ENCODE measurements at places on chromosomes 3 and 15.

DNA sequence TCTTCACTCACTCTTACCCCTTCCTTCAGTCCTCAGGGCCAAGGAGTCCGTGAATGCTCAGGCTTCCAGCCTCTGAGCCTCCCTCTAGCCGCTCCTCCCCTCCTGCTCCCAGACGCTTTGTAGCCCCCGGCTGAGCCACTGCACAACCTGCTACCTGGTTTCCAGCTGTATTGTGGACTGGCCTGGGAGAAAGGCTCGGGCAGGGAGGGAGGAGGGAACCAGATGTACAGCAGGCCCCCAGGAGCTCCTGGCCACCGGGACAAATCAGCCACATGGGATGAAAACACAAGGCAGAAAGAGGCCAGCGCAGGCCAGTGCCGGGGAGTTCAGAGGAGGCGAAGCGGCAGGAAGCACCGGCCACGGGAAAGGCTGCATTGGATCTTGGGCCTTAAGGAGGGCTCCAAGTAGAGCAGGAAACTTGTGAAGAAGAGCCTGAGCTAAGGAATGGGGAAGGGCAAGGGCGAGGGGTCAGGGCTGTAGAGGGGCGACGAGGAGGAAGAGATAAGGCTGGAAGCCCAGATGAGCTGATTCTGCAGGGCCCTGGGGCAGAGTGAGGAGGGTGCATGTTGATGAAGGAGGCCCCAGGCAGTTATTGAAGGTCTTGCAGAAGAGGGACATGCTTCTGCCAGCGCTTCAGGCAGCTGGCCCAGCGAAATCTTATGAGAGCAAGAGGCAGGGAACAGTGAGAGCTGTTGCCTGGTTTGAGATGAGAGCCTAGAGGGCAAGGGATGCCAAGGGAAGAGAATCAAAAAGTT, 14.3 kb downstream of the CPN2 start:
- no peak for DNase-seq

GRCh38 chr15:59917504-59918157, 86.5 kb upstream of the FOXB1 start:
- peak; percentile 28 for DNase-seq

DNA sequence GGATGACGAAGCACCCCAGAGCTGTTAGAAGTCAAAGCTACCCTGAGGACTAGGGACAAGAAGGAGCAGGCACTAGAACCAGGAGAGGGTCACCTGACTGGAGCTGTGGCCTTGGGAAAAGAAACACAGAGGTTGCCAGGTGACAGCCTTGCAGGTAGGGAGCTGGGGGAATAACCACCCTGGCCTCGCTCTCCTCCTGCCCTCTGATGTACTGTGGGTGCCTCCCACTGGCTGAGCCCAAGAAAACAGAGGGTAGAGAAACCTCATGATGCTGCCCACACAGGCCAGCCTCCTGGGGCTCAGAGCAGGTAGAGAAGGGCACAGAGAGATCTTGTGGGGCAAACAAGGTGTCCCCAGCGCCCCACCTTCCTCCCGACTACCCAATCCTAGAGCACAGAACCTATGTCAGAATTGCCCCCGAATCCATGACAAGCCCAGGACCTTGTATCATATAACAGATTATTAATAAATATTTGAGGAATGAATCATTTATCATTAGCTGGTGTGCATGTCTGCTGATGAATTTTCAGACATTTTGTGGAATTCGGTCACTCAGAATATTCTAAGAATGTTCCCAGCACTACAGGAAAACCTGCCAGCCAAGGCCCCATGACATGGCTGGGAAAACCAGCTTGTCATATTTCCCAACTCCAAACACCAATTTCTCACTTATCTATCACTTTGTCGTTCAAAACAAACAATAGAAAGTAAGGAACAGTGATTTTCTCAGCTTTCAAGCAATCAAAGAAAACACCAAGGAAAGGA, 59.8 kb upstream of the MEX3B start:
- DNase-seq, result no peak

DNA sequence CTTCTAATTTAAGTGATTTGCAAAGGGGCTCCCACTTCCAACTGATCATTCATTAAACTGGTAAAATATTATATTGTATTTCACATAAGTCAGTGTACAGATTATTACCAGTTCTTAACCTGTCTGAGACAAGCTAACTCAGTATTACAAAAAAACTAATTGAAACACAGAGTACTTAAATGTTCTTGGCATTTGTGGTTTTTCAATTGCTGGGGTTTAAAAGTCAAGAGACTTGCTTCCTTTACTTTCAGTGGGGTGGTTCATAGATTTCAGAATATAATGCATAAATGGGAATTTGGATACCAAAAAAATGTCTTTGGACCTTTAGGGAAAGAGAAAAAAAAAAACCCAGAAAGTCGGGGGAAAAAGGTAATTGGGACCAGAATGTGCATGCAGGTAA, 85.0 kb downstream of the ATP10A start:
- no peak for DNase-seq

DNA sequence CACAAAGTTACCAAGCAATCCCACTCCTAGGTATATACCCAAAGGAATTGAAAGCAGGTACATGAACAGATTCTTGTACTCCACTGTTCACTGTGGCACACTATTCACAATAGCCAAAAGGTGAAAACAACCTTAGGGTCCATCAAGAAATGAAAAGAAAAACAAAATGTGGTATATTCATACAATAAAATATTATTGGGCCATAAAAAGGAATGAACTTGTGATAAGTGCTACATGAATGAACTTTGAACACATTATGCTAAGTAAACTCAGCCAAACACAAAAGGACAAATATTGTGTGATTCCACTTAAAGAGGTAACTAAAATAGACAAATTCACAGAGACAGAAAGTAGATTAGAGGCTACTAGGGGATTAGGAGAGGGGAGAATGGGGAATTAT, 55.2 kb upstream of the IMPG2 start:
- no peak for DNase-seq

DNA sequence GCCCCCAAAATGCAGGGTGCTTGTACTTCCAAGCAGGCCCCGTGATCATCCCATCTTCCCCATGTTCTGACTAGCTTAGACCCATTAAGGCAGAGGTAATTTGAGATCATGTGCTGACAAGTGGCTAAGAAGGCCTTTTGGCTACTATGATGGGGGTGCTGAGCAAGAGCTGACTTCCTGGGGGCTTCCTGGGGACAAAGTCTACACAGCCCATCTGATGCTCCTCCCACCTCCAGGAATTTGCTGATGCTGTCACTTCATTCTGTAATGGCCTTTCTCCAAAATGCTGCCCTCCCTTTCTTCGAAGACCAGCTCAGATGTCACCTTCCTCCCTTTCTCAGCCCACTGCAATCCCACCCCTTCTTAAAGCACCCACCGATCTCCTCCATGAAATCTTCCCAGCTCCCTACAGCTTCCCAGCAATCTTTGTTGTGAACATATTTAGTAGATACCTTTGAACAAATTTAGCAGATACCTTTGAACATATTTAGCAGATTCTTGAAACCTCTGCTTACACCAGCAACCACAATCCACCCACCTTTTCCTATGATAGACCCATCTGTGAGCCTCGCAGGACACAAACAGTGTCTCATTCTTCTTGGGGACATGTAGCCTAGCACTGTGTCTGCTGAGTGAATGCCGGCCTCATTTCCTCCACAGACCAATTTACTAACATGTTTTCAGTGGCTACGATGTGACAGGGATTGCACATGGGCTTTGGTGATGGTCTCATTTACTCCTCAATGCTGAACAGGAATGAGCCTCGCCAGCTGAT, 223.3 kb downstream of the EPHB1 start:
- no peak for DNase-seq

GRCh38 chr3:30685267-30685667, 78.9 kb downstream of the TGFBR2 start:
- DNase-seq, result no peak

Measured in stimulated activated CD8-positive, alpha-beta memory T cell treated with anti-CD3 and anti-CD28 coated beads, Interleukin-4, amount 100 ng/mL, for 4 hours (primary cell).